ENCODE measurements at places on chromosomes 7 and 10.

DNA sequence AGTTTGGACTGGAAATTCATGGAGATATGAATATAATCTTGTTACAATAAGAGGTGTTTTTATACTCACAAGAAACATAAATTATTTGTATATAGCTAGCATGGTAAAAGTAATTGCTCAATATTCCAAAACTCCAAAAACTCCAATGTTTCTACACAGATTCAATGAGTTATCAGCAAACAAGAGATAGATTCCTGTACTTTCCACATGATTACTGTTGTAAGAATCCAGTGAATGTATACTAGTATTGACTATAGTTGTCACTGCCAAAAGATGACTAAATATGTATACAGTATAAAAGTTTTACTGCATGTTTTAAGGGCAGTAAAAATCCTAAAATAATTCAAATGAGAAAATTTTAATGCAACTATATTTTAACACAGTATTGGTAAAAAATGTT, 10.7 kb downstream of the ATOH7 start:
- DNase-seq, result no peak

DNA sequence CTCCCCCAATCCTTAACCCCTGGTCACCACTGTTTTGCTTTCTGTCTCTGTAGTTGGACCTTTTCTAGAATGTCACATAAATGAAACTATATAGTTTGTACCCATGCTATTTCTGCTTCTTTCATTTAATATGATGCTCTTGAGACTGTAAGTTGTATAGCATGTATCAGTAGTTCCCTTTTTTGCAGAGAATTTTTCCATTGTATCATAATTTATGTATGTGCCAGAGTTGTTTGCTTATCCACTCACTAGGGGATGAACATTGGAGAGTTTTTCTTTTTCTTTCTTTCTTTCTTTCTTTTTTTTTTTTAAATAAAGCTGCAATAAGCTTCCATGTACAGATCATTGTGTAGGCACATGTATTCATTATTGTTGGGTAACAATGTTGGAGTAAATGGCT, 544.8 kb downstream of the CNTNAP2 start:
- DNase-seq, result no peak

GRCh38 chr7:3117488-3118231, 74.0 kb upstream of the CARD11 start:
- DNase-seq, result no peak

GRCh38 chr7:98719396-98719795, 102.3 kb downstream of the NPTX2 start:
- DNase-seq, result no peak

- no peak for DNase-seq
These were observed 1176.1 kb downstream of the GATA3 start for GRCh38 chr10:9230625-9231024.
